ENCODE measurements at places on chromosomes 7 and 10.

- DNase-seq: peak; percentile 26
Observed at GRCh38 chr7:46933596-46933995, 648.3 kb downstream of the TNS3 start.

DNA sequence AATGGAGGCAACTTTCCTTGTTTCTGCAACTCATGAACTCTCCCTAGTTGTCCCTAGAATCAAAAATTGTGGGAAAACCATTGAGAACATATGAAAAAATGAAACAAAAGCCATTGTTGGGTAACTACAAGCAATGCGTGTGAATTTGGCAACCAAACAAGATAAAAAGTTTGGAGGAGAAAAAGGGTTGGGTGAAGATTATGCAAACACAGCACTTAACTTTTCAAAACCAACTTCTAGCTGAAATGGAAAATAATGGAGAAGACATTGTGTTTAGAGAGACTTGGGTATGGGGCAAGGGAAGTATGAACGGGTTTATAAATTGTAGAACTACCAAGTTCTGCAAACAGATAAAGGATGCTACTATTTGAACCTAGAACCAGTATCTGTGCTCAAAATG lies 89.0 kb upstream of the SVIL start:
- DNase-seq: no peak

DNA sequence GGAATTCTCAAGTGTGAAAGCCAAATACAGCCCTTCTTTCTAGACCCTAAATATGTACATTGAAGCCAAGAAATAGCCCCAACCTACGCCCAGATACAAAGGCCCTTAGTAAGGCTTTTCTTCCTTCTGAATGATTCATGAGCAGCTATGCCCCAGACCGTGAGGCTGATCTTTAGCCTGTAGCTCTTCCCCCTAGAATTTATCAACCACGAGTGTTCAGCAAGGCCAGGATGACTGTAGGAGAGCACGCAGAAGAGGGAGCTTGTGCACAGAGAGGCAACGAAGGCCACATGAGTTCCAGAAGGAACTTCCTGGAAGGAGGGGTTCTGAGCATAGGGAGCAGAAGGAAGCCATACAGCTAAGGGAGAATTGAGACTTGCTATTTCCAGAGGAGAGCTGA lies 53.0 kb upstream of the HABP2 start:
- no peak for DNase-seq

- peak; percentile 66 for DNase-seq
Observed at GRCh38 chr10:50286517-50286916, 35.2 kb upstream of the ASAH2 start.

GRCh38 chr10:71481746-71482410 lies 85.2 kb downstream of the CDH23 start:
- DNase-seq: no peak

GRCh38 chr10:97821308-97822038 lies 28.2 kb upstream of the GOLGA7B start:
- no peak for DNase-seq

GRCh38 chr7:618539-619367 lies 99.1 kb upstream of the PDGFA start:
- DNase-seq: no peak

- no peak for DNase-seq
Observed at GRCh38 chr7:47401611-47402570, 180.0 kb downstream of the TNS3 start.

GRCh38 chr10:88759366-88760101 lies at the start of gene LIPN:
LIPN (plus strand) TSS chr10:88760020; CDS start chr10:88761406, 1,386 bp downstream.
- DNase-seq: no peak

DNA sequence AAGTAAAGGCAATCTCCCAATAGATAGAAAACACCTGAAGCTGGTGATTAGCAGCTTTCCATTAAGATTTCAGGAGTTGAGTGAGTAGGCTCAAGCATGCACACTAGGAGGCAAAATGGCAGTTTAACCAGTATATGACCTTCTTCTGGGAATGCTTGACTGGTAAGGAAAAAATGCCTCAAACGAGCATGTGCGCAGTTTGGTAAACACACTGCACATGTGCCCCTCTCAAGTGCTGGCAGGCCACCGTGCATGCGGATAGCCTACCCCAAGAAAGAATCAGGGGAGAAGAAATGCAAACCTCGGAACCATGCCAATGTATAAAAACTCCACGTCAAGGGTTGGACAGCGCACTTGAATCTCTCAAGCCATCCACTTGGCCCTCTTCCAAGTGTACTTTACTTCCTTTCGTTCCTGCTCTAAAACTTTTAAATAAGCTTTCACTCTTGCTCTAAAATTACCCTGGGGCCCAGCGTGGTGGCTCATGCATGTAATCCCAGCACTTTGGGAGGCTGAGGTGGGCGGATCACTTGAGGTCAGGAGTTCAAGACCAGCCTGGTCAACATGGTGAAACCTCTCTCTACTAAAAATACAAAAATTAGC lies 98.8 kb upstream of the CDK1 start:
- no peak for DNase-seq

DNA sequence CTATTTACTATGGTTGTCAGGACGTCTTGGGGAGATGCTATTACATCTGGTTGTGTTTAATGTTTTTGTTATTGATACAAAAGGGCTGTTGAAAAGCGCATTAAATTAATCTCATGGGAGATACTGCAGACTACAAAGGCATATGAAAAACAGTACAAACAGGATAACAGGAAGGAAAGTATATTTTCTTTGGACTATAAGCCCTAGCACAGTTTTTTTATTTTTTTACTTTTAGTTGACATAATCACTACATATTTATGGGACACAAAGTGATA lies 341.3 kb downstream of the ARL4A start:
- no peak for DNase-seq

GRCh38 chr7:31108097-31108657 lies 56.1 kb downstream of the ADCYAP1R1 start:
- DNase-seq: no peak

Data from AG08395 (cell line).